ENCODE measurements at places on chromosomes 11 and 22. TPM values are rescaled to one million over a fixed set of nuclear protein-coding genes. Genes with fewer than 3 reads are reported as not detected.

Gene PGA3
- total RNA-seq: not detected

Gene XRRA1
- total RNA-seq: 19.5 TPM

Gene BRSK2
- total RNA-seq: 2.7 TPM

Gene STK33
- 19.0 TPM for total RNA-seq

Gene CD82
- total RNA-seq: 20.6 TPM

Gene VWCE
- 0.32 TPM for total RNA-seq

Gene KCNE3
- total RNA-seq: 6.5 TPM

Gene CRACR2B
- total RNA-seq: 8.4 TPM

Gene APOL3
- 59.5 TPM for total RNA-seq

Measured in esophagus muscularis mucosa (tissue), 4 donors.